Pancreas (tissue), 10 donors: ENCODE measurements at places on chromosomes 4 and X. TPM values are rescaled to one million over a fixed set of nuclear protein-coding genes. Genes with fewer than 3 reads are reported as not detected.

- H3K4me3 ChIP-seq = no peak overlapping the region
- no peaks in the 10 kb centered on the region for H3K4me1 ChIP-seq
- H3K27me3 ChIP-seq = no peaks in the 10 kb centered on the region
- no peak for DNase-seq
Observed at GRCh38 chr4:7963691-7964090, 24.0 kb upstream of the AFAP1 start.

DNA sequence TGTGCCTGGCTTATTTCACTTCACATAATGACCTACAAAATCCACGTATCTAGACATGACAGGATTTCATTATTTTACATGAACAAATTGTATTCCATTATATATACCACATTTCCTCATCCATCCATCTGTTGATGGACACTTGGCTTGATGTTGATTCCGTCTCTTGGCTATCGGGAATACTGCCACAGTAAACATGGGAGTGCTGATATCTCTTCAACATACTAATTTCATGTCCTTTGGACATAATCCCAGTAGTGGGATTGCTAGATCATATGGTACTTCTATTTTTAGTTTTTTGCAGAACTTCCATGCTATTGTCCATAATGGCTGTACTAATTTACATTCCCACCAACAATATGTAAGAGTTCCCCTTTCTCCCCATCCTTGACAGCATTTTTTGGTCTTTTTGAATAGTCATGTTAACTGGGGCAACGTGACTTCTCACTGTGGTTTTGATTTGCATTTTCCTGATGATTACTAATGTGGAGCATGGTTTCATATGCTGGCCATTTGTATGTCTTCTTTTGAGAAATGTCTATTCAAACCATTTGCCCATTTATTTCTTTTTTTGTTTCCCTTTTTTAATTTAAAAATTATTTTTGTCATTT, 68.9 kb downstream of the HTRA3 start:
- no peak overlapping the region for H3K27ac ChIP-seq
- no peaks in the 10 kb centered on the region for H3K4me1 ChIP-seq
- H3K27me3 ChIP-seq = no peaks in the 10 kb centered on the region
- no peak overlapping the region for H3K4me3 ChIP-seq

RHOXF2B gene
- total RNA-seq = not detected

- no peak overlapping the region for H3K27ac ChIP-seq
- H3K36me3 ChIP-seq = no peaks in the 10 kb centered on the region
- DNase-seq = peak; percentile 31
- no peak overlapping the region for H3K4me3 ChIP-seq
Observed at GRCh38 chrX:139692506-139692849, 15.5 kb downstream of the MCF2 start.

DNA sequence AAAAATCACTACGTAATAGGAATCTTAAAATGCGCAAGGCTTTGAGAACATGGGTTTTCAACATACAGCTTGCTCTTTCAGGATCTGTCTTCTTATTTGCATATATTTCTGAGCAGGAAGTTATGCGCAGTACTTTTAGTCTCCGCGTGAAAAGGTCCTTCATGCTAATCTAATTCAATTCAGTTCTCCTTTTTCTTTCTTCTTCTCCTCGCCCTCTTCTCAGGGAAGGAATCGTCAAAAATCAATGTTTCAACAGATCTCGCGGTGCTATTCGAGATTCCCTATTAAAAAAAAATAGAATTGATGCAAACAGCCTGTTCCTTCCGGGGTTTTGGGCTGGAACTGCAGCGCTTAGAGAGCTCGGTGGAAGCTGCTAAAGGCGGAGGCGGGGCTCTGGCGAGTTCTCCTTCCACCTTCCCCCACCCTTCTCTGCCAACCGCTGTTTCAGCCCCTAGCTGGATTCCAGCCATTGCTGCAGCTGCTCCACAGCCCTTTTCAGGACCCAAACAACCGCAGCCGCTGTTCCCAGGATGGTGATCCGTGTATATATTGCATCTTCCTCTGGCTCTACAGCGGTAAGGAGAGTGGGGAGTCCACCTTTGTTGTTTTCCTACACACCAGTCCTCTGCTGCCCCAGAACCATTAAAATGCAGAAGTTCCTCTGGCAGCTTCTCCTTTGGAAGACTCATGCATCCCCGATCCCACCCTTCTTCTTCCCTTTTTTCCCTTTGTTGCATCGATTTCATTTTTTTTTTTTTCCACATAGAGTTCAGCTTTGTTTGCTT, at the start of the genes HMGN5 and SH3BGRL:
Gene HMGN5, minus strand, starts transcription at position 243 of the 785 bp plus-strand sequence. CDS start 80,364 bp downstream, outside the sequence.
Gene SH3BGRL, plus strand, starts transcription at position 432 of the 785 bp plus-strand sequence. Its CDS starts 99 bp downstream, at position 531.
- no peaks in the 10 kb centered on the region for H3K36me3 ChIP-seq
- peak; percentile 87 for DNase-seq
- no peaks in the 10 kb centered on the region for H3K4me1 ChIP-seq
- peak within 1 kb of the TSS; percentile 5 for H3K4me3 ChIP-seq
- H3K27me3 ChIP-seq = no peaks in the 10 kb centered on the region
- peak within 1 kb of the TSS; percentile 67 for H3K27ac ChIP-seq

DNA sequence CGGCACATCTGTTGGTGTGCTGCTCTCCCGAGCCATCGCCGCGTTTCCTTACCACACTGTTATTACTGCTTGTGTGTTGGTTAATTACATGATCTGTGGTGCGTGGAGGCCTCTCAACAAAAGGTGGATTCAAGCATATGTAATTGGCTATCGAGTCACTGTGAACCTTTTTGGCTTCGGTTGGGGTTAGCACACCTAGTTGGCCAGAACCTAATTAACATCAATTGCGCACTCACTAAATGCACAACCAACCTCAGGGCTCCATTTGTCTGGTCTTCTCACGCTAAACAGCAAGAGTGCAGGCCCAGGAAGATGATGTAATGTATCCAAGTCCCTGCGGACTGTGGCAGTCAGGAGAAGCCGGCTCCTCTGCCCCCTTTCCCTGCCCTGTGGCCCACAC, 17.4 kb downstream of the ENPP6 start:
- no peak overlapping the region for H3K27ac ChIP-seq
- H3K4me3 ChIP-seq = no peak overlapping the region
- DNase-seq = no peak
- no peaks in the 10 kb centered on the region for H3K4me1 ChIP-seq
- H3K27me3 ChIP-seq = no peaks in the 10 kb centered on the region

DNA sequence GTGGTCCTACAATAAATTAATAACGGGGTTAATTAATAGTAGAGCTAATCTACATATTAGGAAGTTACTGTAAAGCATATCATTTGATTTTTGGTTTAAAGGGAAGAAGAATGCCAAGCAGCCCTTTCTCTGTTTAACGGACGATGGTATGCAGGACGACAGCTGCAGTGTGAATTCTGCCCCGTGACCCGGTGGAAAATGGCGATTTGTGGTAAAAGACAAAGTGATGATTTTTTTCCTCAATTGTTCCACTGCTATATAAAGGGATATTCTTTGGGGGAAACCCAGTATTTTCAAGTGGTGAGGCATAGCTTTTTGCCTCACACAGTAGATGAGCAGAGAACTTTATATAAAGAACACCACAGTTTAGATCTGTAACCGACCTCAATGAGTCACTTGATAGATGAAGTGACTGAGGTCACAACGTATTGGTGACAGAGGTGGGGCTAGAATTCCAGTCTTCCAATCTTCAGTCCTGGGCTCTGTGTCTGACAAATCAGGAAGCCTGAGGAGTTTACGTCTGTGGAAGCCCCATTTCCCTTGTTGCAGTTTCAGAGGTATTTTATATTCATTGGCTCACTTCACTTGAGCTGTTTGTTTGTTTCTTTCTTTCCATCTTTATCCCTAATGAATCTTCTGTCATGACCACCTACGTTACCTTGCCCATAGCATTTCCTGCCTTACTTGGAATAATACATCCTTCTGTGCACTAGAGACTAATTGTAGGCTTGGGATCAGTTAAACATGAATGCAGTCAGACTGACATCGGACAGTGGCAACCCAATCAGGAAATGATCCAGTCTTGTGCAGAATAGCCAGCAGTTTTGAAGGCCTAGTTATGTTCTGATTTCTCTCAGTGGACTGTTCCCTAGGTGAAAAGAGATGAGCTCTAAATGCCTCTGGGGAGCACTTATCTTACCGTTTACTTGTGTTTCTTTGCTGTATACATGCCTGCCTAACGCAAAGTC, 30.1 kb downstream of the ZRSR2 start:
- no peaks in the 10 kb centered on the region for H3K36me3 ChIP-seq
- no peaks in the 10 kb centered on the region for H3K27me3 ChIP-seq
- DNase-seq = no peak
- H3K27ac ChIP-seq = no peak overlapping the region
- H3K4me1 ChIP-seq = no peaks in the 10 kb centered on the region

- H3K27me3 ChIP-seq = peaks cover 3% of the 10 kb centered on the region
- no peaks in the 10 kb centered on the region for H3K4me1 ChIP-seq
- H3K4me3 ChIP-seq = no peak overlapping the region
- H3K27ac ChIP-seq = no peak overlapping the region
- H3K36me3 ChIP-seq = no peaks in the 10 kb centered on the region
Observed at GRCh38 chr4:112708772-112709171, 71.8 kb downstream of the LARP7 start.
